ENCODE measurements at places on chromosomes 16 and 17.
A peak's percentile ranks its signal among the peaks of the same experiment; 100 is the strongest.

DNA sequence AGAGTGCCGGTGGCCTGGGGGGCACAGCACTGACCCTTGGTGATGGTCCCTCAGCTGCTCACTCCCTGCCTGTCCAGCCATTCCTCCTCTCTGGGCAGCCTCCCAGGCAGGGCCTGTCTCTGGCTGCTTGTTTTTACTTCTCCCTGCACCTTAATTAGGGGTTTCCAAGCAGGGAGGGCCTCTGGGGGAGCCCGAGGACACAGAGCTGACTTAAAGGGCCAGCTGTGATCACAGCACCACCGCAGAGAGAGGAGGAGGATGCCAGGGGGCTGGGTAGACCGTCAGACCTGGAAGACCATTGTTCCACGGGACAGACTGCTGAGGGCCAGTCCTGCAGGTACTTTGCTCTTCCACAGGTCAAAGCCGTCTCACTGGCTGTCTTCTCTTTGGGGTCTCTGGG, 1.2 kb upstream of the DPH1 start:
- ATAC-seq: no peak

DNA sequence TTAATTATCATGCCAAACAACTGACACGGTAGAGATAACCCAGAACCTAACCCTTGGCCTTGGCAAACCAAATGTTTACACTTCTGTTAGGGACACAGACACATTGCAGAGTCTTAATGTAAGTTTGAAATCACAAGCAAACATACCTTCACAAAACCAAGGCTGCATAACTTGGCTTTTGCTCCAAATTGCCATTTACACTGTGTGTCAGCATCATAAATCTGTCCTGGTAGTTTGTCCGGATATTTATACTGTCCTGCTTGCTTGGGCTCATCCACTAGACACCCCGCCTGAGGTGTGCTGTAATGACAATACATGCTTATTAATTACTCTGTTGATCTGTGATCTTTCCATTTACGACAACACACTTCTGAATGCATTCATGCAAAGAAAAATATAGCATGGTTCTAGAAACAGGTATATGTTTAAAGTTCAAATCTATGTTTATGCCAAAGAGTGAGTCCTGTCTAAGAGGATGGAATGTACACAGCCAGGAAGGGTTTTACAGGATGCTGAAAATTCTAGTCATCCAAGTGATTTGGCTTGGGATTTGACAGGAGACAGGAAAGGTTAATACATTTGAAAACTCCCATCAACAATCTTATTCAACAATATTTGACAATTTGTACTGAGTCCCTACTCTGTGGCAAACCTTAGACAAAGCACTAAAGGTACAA, 81.1 kb downstream of the ADAMTS18 start:
- no peak for ATAC-seq

- ATAC-seq: no peak
Observed at GRCh38 chr17:60455378-60455777, 33.1 kb downstream of the CHCT1 start.

- ATAC-seq: peak; percentile 78
Observed at GRCh38 chr17:32461853-32462617, 17.7 kb downstream of the PSMD11 start.

- ATAC-seq: peak; percentile 17
Observed at GRCh38 chr17:8046306-8046928, 7.6 kb downstream of the ALOX15B start.

GRCh38 chr16:11389083-11389482, 43.8 kb downstream of the RMI2 start:
- no peak for ATAC-seq

DNA sequence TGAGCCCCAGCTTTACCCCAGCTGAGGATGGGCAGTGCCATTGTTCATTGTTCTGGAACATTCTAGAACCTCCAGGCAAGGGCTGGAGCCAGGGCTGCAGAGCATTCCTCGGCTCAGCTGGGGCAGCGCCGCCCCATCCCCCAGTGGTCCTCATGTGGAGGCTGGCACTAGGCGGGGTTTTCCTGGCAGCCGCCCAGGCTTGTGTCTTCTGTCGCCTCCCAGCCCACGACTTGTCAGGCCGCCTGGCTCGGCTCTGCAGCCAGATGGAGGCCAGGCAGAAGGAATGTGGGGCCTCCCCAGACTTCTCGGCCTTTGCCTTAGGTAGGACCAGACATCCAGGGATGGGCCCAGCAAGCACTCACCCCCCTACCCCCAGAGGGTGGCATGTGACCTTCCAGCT, at the start of gene TMEM95:
TSS of gene TMEM95 (plus strand) at position 104 of the 400 bp plus-strand sequence. CDS start at position 153, 49 bp downstream.
- ATAC-seq: no peak

GRCh38 chr17:75404223-75404730, 1.2 kb downstream of the GRB2 start:
- ATAC-seq: no peak

- no peak for ATAC-seq
Observed at GRCh38 chr17:77704048-77704815, 254.3 kb upstream of the TNRC6C start.

DNA sequence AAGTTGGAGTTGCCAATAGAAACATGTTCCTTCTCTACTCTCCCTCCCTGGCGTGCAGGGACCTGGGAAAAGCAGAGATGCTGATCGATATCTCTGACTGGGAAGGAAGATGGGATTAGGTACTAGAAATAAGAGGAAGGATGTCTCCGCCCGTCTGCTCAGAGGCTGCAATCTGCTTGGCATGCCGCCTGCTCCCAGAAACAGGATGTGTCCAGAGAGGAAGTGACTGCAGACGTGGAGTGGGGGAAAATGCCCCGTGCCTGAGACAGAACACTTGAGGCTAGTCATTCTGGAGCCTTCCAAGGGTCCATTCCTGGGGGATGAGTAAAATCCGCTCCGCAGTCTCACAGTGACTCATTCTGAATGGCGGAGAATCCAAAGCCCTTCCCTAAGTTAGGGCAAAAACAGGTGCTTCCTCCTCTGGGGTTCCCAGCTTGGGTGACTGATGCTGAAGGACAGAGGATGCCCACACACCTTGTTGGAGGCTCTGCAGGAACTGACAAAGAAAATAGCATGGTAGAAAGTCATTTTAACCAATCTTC, 45.0 kb upstream of the SMURF2 start:
- ATAC-seq: peak; percentile 77

DNA sequence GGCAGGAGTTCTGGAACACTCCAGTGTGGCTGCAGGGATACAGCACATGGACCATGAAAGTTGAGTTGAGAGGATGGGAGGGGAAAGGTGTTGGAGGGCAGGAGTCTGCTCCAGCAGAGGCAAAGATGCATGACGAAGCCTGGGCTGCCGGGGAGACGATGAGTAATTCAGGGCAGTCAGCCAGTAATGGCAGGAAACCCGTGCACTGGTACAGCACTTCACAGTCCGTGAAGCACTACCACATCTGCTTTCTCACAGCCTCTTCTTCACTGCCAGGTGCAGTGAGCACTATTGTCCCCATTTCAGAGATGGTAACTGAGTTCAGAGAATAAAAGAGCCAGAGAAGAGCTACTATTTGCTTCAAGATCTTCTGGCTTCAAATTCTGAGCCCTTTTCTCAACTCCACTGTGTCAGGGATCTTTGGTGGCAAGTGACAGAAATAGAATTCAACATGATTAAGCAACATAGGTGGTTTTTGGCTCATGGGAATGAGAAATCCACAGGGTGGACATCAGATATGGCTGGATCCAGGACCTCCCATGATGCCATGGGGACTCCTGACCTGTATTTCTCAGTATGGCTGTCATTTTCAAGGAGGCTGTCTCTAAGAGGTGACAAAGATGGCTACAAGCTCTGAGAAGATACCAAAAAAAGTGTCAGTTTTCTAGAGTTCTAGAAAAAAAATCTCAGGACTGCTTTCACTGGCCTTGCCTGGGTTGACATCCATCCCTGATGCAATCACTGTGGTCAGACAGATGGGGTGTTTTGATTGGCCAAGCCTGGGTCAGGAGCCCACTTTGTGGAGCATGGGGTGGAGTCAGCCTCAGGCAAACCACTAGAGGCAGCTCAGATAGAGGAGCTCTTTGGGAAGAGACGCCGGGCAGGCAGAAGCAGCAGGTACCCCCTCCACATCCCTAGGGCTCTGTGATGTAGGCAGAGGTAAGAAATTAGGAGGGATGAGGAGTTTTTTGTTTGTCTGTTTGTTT, 24.7 kb downstream of the IL21R start:
- ATAC-seq: peak; percentile 86

- no peak for ATAC-seq
Observed at GRCh38 chr16:5007256-5007655, 26.5 kb downstream of the NAGPA start.

GRCh38 chr17:79042421-79043190, 18.6 kb downstream of the C1QTNF1 start:
- peak; percentile 45 for ATAC-seq

DNA sequence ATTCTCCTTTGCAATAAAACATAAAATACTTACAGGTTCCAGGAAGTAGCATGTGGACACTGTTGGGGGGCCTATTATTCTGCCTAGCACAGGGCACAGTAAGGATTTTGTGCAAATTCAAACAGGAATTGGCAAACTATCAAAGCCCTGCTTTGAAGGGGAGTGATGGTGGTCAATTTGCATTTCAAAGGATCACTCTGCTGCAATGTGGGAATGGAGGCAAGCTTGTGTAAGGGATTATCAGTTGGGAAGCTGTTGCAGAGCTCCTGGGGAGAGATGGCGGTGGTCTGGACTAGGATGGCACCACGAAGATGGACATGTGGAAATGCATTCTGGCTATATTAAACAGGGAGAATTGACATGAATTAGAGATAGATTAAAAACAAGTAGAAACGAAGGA, 990.7 kb upstream of the RBFOX1 start:
- no peak for ATAC-seq

DNA sequence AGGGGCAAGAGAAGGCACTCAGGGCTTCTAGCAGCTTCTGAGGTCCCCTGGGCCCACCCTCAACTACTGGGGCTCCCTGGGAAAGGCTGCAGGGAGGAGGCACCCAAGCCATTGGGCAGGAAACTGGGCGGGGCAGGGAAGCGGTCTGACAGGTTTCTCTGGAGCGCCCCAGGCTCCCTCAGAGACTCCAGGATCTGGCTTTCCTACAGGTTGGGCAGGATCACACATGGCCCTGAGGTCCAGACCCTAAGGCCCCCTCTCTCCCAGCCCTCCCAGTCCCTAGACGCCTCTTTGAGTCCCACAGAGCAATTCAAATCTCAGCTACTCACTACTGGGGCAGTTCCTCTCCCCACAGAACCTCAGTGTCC, 14.3 kb downstream of the JUP start:
- ATAC-seq: peak; percentile 67

DNA sequence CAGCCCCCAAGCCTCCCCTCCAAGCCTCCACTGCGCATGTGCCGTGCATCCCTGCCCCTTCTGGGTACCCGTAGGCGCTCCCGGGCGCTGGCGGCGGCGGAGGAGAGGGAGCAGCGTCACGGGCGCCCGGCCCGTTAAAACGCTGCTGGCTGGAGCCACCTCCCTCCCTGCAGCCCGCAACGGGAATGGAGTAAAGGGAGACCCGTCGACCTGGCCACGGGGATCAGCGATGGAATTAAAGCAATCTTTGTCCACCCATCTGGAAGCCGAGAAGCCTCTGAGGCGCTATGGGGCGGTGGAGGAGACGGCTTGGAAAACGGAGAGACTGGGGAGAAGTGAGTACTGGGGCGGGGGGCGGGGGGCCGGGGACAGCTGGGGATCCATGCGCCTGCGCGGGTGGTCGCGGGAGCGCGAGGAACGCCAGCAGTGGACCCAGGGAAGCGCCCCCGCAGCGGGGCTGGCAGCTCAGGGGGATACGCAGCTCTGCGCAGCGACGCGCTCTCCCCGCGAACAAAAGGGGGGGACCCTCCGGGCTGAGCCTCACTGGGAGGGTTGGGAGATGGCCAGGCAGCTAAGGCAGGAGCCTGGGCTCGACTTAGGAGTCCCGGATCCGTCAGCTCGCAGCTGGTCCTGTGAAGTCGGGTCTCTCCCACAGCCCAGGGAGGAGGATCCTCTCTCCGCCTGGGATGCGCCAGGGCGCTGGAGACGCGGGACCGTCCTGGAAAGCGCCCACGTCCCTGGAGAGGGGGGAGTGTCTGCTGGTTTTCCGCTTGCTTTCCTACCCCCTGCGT, at the start of gene BMERB1:
TSS of gene BMERB1 (plus strand) at position 164 of the 791 bp plus-strand sequence. CDS start at position 230, 66 bp downstream.
- peak; percentile 67 for ATAC-seq

DNA sequence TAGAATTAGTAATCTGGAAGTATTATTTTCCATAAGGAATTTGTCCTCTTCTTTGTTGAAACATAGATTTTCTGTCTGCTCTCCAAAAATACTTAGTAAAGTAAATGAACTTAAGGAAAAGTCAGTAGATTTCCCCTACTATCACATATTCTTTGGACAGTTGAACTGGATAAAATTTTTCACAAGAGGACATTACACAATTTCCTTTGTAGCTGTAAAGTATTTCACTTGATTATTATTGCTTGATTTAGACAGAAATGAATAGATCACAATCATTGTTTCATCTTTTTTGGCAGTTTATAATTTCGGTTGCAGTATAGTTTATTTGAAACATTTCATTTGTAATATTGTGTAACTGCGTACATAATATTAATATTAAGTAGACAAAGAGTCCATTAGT, 12.5 kb downstream of the CYB5B start:
- ATAC-seq: no peak

- ATAC-seq: peak; percentile 100
Observed at GRCh38 chr17:33871720-33872540, 383.2 kb upstream of the CCL2 start.

DNA sequence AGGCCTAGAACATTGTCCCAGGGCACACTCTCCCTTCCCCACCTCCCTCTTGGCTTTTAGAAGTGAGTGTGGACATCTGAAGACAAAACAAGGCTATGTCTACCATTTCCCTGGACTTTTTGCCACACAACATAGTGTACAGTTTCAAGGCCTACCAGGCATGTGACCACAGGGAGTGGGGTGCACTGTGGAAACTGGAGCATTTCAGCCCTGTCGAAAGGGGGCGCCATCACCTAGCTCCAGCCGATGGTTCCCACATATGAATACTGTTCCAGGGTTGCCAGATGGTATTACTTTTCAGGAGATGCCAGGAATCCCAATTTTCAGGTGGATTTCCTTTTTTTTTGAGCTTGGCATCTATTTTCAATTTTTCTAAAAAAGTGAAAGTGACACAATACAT, 140.7 kb downstream of the KATNIP start:
- peak; percentile 60 for ATAC-seq

GRCh38 chr16:72443809-72444208, 271.9 kb upstream of the PMFBP1 start:
- no peak for ATAC-seq

DNA sequence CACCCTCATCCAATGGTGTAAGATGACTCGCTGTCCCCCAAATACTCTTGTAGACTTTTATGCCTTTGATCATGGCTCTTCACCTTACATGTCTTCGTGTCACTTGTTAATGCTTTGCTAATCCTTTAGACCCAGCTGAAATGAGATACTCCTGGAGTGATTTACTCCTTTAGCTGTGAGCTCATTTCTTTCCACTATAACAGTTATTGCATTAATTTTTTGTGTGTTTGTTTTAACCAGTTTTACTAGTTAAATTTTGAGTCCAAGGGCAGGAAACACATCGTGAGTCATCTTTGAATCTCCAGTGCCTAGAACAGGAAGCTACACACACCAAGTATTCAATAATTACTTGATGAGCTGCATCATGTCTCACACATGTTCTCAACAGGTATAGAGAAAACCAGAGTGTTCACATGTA, 6.5 kb upstream of the CTCF start:
- ATAC-seq: peak; percentile 88

GRCh38 chr16:3950343-3951193, 70.1 kb upstream of the CREBBP start:
- peak; percentile 73 for ATAC-seq

- ATAC-seq: no peak
Observed at GRCh38 chr16:4648917-4649316, 24.3 kb downstream of the MGRN1 start.
